Fibroblast of upper back skin (primary cell): ENCODE measurements at places on chromosomes 13 and 19.

- DNase-seq, result peak; percentile 42
Observed at GRCh38 chr13:74132776-74133656, 1.2 kb downstream of the KLF12 start.

DNA sequence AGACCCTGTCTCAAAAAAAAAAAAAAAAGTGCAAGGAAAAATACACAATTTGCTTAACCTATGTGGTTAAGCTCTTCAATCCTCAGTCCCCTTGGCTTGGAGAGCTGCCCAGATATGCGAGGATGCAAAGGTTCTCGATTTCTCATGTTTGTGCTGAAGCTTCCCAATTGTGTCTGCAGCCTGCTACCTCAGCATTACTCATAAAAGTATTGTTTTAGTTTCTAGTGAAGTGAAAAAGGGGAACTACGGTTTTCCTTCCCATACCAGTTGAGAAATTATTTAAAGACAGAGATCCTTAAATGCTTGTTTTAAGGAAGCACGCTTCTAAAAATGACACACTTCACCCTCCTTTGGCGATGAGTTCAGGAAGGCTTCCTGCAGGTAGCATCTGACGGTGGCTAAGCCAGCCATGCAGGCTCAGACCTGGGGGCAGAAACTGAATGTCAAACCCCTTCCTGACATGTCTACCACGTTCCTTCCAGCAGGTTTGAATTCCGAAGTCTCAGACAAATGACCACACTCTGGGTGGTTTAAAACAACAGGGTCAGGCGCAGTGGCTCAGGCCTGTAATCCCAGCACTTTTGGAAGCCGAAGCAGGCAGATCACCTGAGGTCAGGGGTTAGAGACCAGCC is 47.9 kb downstream of the RUBCNL start:
- DNase-seq, result peak; percentile 93

DNA sequence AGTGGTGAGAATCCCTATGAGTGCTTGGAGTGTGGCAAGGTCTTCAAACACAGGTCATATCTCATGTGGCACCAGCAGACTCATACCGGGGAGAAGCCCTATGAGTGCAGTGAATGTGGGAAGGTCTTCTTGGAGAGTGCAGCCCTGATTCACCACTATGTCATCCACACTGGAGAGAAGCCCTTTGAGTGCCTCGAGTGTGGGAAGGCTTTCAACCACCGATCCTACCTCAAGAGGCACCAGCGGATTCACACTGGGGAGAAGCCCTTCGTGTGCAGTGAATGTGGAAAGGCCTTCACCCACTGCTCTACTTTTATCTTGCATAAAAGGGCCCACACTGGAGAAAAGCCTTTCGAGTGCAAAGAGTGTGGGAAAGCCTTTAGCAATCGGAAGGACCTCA is 18.7 kb upstream of the AURKC start:
- no peak for DNase-seq

- peak; percentile 58 for DNase-seq
Observed at GRCh38 chr13:59834801-59835200, 328.9 kb downstream of the DIAPH3 start.

- DNase-seq, result no peak
Observed at GRCh38 chr19:41422456-41422855, 4.7 kb downstream of the B3GNT8 start.

- DNase-seq, result peak; percentile 41
Observed at GRCh38 chr13:95536632-95537241, 15.8 kb upstream of the CLDN10 start.

DNA sequence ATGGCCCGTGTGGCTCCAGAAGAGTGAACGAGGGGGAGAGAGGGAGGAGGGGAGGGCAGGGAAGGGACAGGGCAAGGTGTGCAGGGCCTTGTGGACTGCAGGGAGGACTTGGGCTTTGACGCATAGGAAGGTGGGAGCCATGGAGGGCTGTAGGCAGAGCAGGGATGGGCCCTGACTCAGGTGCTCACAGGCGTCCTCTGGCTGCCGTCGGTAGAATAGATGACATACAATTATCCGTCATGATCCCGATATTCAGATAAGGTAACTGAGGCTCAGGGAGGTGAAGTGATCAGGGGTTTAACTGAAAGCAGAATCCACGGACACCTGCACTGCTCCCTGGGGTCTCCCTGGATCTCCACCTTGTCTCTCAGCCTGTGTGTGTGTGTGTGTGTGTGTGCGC is 3.4 kb downstream of the C3 start:
- DNase-seq, result no peak

DNA sequence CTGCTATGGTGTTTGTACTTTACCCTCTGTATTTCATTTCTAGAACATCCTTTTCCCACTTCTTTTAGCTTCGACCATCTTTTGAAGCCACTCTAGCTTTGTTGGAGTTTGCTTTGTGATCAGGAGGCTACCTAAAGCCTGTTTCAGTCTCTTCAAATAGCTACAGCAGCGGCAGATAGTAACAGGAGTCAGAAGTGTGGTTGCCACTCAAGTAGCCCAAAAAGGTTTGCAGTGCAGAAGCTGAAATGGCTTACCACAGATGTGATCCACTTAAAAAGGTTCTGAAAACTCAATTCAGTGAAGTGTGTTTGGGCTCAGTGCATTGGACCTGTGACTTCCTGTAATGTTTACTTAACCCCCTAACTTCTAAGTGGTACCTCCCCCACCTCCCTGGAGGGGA is 26.2 kb downstream of the WASF3 start:
- DNase-seq, result no peak

- no peak for DNase-seq
Observed at GRCh38 chr13:28411831-28412353, 83.0 kb downstream of the FLT1 start.

- DNase-seq, result no peak
Observed at GRCh38 chr13:52454459-52454819, 839 bp upstream of the CKAP2 start.

DNA sequence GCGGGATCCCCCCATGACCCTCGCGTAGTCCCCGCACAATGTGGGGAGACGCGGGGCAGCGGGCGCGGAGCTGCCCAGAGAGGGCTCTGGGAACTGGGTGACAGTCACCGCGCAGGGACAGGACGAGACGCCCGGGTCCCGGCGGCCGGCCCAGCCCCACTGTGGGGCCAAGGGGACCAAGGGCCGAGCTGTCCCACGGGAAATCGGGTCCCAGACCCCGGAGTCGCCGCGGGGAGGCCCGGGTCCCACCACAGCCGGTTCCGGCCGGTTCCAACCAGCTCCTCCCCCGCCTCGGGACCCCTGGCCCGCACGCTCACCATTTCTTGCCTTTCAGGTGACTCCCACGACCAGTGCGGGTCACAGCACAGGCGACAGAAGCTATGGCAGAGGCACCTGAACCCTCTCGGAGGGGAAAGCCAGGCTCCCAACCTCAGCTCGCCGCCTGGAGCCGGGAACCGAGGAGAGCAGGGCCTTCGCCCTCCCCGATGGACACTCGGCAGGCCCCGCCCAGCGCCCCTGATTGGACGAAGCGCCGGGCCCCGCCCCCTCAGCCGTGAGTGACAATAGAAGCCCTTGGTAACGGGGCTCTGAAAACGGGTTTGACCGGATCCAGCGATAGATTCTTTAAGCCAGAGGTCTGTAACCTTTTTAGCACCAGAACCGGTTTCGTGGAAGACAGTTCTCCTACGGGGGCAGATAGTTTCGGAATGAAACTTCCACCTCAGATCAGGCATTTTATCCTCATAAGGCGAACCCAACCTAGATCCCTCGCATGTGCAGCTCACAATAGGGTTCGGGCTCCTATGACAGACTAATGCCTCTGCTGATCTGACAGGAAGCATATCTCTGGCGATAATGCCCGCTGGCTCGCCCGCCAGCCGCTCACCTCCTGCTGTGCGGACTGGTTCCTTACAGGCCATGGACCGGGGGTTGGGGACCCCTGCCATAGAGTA is at the start of gene ZNF433:
ZNF433 (minus strand) TSS at position 460 of the 953 bp plus-strand sequence; CDS start at position 320, 140 bp downstream.
- DNase-seq, result peak; percentile 80

GRCh38 chr13:22880741-22881720 is 299.7 kb upstream of the SGCG start:
- DNase-seq, result no peak

DNA sequence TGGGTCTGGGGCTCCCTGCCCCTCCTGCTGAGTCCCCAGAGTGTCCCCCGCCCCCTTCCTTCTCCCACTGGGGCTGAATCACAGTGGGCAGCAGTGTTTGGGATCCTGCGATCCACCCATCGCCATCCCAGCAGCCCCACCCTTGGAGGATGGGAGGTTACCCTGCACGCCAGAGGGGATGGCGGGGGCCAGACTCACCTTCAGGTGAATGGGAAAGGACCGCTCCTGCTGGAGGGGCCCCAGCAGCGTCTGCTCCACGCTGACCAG is 569 bp downstream of the DLEU7 start:
- DNase-seq, result no peak

DNA sequence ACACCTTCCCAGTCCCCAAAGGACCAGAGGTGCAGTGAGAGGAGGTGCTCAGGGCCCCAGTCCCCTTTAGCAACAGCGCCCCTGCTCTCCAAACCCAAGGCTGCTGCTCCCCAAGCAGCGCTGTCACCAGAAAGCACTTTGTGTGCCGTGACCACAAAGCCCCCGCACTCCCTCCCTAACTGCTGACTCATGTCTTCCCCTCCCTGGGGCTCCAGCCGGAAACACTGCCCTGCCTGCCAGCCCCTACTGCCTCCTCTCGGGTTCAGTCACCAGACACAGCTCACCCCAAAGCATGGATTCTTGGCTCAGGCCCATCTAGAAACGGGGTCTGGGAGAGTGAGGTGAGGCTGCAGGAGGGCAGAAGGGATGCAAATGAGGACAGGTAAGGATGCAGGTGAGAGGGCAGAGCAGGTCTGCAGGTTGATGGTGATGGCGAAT is 4.9 kb upstream of the TNFSF14 start:
- peak; percentile 74 for DNase-seq

- DNase-seq, result no peak
Observed at GRCh38 chr13:89181041-89181440, 1509.9 kb downstream of the SLITRK5 start.

- no peak for DNase-seq
Observed at GRCh38 chr19:17623224-17623935, 64.8 kb downstream of the UNC13A start.

- no peak for DNase-seq
Observed at GRCh38 chr19:5554828-5555227, 12.9 kb downstream of the TINCR start.

DNA sequence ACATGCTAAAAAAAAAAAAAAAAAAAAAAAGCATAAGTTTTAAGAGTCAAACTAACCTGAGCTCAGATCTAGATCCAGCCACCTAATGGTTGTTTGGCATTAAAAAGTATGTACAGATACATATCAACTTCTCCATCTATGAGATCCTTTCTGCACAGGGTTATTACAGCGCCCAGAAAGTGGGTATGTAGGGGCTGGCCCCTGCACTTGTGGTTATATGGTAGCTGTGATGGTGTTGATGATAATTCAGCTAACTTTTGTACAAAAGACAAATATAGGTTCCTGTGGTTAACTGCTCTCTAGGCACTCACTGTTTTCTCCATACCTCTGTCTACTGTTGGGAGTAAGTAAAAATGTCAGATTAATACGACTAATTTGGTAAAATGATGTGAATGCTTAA is 81.7 kb downstream of the TNFRSF19 start:
- no peak for DNase-seq

- DNase-seq, result no peak
Observed at GRCh38 chr19:39943586-39943985, 9.2 kb upstream of the FCGBP start.

- DNase-seq, result peak; percentile 69
Observed at GRCh38 chr19:55452749-55453346, 8.6 kb downstream of the ISOC2 start.

DNA sequence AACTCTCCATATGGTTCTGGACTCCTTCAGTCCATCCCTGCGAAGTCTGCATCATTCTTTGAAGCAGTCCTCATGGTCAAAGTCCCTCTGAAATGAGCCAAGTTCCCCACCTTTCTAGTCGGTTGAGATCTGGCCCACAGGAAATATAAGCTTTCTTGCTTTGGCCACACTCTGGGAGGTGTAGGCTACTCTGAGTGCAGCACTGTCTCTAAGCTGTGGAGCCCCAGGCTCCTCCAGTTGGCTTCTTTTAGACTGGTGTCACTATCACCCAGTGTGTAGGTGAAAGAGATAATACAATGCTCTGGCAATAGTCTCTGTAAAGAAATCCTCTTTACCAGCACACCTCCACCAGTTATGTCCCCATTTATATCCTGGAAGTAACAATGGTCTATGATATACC is 486.5 kb upstream of the KLF12 start:
- no peak for DNase-seq

- DNase-seq, result no peak
Observed at GRCh38 chr19:30419568-30420180, 47.5 kb downstream of the ZNF536 start.

DNA sequence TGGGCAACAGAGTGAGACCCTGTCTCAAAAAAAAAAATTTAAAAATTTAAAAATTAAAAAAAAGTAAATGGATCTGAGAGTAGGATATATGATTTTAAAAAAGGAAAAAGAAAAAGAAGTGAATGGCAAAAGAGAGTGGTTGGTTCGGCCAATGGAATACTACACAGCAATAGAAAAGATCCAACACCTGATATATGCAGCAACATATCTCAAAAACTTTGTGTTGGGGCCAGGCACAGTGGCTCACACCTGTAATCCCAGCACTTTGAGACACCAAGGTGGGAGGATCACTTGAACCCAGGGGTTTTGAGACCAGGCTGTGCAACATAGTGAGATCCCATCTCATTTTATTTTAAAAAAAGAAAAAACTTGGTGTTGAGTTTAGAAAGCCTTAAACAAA is 1.4 kb upstream of the LYPD3 start:
- DNase-seq, result no peak

GRCh38 chr19:35027009-35027408 is 3.3 kb upstream of the SCN1B start:
- no peak for DNase-seq

DNA sequence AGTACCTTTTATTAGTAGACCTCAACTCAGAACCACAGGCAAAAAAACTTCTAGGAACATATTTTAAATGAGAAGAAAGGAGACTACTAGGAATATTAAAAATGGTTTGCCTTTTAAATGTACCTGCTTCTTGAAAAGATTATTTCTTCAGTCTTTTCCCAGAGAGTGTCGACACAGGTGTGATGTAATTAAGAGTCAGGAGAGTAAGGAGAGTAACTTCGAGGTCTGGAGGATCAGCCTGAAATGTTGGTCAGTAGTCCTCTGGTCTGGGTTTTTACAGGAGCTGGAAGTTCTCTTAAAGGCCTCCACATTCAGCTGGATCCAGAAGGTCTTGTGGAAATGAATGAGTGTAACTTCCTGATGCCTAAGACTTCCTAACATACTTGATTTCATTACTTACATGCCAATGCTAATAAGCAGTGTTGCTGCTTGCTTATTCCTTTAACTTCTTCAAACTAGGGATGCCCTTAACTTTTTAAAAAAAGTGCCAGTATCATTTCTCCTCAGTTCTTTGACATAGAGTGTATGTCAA is at the start of gene KCTD4:
KCTD4 (minus strand) TSS at position 345 of the 532 bp plus-strand sequence. CDS start 6,478 bp downstream, outside the sequence.
- peak; percentile 34 for DNase-seq

DNA sequence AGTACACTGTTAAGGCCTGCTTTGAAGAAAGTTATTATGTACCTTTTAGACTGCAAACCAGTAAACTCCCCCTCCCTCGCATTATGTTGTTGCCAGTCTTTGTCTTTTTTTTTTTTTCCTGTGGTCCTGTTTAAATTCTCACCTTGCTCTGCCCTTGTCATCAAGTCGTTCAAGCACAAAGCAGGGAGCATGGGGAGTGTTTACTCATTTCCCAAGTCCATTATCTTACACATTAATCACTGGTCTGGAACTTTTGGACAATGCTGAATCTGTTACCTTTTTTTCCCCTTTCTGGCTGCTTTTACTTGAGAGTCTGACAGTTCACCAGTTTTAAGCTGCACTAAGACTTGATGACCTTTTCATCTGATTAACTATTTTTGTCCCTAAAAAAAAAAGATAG is 108.2 kb downstream of the DACH1 start:
- no peak for DNase-seq

- DNase-seq, result peak; percentile 84
Observed at GRCh38 chr13:26502826-26503225, 54.7 kb upstream of the WASF3 start.

GRCh38 chr19:37864501-37864900 is 41.9 kb downstream of the WDR87 start:
- DNase-seq, result no peak
